Muscle of back (tissue), 13 donors: ENCODE measurements at places on chromosomes 3 and 15. TPM values are rescaled to one million over a fixed set of nuclear protein-coding genes. Genes with fewer than 3 reads are reported as not detected.
A peak's percentile ranks its signal among the peaks of the same experiment; 100 is the strongest.

ZBTB38 gene
- 19.5 TPM for polyA plus RNA-seq

- DNase-seq, result no peak
Measured at GRCh38 chr3:111784001-111784400, 75.1 kb upstream of the PHLDB2 start.

DNA sequence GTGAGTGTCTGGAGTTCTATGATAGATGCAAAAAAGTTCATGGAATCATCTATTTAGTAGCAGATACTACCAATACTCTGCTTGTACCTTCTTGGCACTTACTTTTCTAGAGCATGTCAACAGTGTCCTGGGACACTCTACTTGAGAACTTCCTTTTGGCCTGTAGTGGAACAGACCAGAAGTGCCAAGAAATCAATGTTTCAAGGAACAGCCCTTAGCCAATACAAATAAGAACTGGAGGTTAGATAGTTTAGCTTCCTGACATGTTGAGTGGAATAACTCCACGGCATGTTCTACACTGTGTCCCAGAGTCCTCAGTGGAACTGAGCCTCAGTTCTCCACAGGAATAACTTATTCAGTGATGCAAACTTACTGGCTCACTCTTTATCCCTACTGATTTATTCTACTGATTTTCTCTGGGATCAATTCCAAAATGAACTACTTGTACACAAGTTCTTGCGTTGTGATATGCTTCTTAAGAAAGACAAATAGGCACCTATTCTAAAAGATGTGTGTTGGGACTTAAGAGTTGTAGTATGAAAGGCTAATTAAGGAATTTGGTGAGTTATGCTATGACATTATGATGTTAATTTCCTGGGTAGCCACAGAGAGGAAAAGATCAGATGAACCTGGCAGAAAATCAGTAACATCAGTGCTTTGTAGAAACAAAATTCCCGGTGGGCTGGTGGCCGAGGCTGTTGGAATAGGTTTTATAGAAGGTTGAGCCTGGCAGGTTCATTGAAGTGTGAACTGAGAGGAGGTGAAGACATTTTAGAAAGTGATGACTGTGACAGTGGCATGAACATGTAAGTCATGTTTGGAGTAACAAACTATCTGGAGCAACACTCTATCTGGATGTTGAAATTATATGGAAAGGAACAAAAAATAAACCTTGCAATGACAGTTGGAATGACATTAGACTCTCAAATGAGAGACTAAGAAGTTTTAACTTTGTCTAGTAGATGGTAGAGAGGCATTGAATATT is 101.8 kb upstream of the RBMS3 start:
- DNase-seq, result no peak

GRCh38 chr15:74041311-74041756 is 41.0 kb downstream of the GOLGA6A start:
- peak; percentile 37 for DNase-seq

DNA sequence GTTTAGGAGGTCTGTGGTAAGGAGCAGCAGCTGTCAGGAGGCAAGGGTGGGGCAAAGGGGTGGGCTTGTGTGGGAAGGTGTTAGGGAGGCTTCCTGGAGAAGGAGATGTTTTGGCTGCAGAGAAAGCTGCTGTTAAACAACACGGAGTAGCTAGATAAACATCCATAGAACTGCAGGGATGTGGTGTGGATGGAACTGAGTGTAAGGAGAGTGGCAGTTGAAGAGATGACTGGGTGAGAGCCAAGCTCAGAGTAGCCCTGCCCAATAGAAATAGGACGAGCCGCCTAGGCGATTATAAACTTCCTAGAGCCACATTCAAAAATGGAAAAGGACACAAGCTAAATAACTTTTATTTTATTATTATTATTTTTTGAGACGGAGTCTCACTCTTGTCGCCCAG is 19.9 kb downstream of the RPLP1 start:
- DNase-seq, result no peak
